Activated naive CD4-positive, alpha-beta T cell (primary cell): ENCODE measurements at places on chromosomes 3 and 15.

GRCh38 chr3:119630880-119631329 lies 29.5 kb downstream of the POPDC2 start:
- no peak for DNase-seq

GRCh38 chr15:60381148-60381788 lies 16.5 kb downstream of the ANXA2 start:
- no peak for DNase-seq

- DNase-seq = no peak
Observed at GRCh38 chr3:119314821-119315220, 20.6 kb downstream of the ARHGAP31 start.

GRCh38 chr3:51876186-51876585 lies 785 bp upstream of the IQCF5 start:
- no peak for DNase-seq

DNA sequence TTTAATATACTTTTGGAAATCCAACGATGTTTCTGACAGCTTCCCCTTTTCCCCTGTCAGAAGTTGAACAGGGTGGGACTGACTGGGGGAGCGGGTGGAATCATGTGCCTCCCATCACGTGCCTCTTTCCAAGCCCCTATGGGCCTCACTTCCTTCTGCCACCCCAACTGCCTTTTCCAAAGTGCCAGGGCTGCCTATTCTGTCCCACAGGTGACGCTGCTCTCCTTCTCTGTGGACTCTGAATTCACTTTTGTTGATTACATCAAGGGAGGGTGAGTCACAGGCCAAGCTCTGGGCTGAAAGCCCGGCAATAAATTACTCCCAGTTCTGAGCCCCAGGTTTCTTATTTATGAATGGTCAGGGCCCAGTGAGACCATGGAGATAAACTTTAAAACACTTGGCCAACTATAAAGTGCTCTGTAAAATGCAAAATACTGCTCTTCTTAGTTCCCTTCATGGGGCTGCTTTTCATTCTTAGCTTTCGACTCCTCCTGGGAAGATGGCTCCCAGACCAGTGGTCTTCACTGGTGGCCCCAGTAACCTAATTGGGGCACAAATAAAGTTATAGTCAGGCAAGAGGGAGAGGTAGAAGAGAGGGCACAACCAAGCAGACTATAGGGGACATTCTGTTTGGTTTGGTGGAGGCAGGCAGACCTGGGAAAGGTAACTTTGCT lies 12.3 kb downstream of the CPNE9 start:
- DNase-seq = no peak

GRCh38 chr3:55537129-55537528 lies 50.0 kb upstream of the WNT5A start:
- DNase-seq = no peak

- DNase-seq = no peak
Observed at GRCh38 chr15:82774496-82774895, 31.4 kb downstream of the FSD2 start.

GRCh38 chr15:57432141-57432741 lies 55.9 kb downstream of the CGNL1 start:
- DNase-seq = no peak

DNA sequence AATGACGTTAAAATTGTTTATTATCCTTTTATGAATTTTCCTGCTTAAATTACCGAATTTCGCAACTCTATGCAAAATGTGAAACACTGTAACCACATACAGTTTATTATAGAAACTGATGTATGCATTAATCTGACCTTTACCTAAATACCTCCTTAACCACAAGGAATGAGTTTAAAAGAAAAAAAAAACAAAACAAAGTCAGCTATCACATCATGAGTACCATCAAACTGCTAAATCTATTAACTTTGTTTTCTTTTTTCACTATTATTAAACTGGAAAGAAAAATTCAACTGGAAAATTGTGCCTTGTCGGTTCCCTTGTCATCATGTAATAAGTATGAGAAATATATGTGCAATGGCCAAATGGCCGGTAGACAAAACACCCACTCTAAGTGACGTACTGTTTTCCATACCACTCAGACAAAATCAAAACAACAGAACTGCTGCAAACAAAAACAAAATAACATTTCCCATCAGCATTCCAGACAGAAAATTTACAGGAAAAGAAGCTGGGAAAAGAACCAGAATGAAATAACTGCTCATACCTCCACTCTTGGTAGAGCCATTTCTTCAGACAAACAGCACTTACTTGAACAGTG lies 415.3 kb downstream of the FOXP1 start:
- DNase-seq = no peak

DNA sequence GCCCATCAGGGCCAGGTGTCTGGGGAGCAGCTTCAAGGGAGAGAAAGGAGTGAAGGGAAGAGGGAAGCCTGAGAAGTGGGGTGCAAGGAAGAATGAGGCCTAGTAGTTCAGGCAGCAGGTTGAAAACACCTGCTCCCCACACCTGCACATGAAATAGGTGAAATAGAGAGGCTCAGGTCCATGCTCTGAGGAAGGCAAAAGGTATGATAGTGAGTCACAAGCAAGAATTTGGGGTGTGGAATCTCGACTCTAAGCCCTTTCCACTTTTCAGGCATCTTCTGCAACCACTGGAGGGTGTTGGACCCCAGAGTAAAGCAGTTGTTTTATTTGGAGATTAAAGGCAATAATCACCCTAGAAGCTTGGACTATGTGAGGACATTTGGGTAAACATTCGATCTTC lies 157.5 kb downstream of the CTNNB1 start:
- no peak for DNase-seq

- no peak for DNase-seq
Observed at GRCh38 chr3:52795298-52795900, 803 bp downstream of the ITIH3 start.
